Stimulated activated CD8-positive, alpha-beta memory T cell treated with anti-CD3 and anti-CD28 coated beads, Interleukin-4, amount 100 ng/mL, for 4 hours (primary cell): ENCODE measurements at places on chromosomes 4 and X.

GRCh38 chr4:138963412-138963811, 52.2 kb upstream of the NOCT start:
- no peak for DNase-seq

GRCh38 chrX:8005678-8006347, 78.6 kb upstream of the PNPLA4 start:
- DNase-seq, result no peak

- no peak for DNase-seq
Observed at GRCh38 chrX:70038951-70039350, 10.8 kb downstream of the AWAT2 start.

GRCh38 chr4:108148316-108148715, 20.4 kb downstream of the LEF1 start:
- no peak for DNase-seq

DNA sequence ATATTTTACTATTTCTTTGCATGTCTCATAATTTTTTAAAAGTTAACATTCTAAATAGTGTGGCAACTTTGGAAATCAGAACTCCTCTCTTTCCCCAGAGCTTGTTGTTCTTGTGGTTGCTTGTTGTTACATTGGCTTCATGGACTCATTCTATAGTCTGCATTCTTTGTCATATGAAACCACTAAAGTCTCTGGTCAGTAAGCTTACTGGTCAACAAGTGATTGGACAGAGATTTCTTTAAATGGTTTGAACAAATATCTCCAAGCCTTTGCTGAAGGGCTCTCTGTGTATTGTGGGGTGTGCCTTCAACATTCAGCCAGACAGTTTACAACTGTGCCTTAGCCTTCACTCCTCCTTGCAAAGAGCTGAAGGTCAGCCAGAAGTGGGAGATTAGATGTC, 147.2 kb downstream of the OPHN1 start:
- no peak for DNase-seq

- DNase-seq, result no peak
Observed at GRCh38 chr4:46889410-46889809, 19.6 kb downstream of the COX7B2 start.

GRCh38 chrX:84182516-84182915, 5.5 kb downstream of the RPS6KA6 start:
- DNase-seq, result no peak

GRCh38 chr4:20311856-20312255, 60.2 kb downstream of the SLIT2 start:
- DNase-seq, result no peak

GRCh38 chrX:48802905-48803200, 986 bp downstream of the HDAC6 start:
- no peak for DNase-seq

DNA sequence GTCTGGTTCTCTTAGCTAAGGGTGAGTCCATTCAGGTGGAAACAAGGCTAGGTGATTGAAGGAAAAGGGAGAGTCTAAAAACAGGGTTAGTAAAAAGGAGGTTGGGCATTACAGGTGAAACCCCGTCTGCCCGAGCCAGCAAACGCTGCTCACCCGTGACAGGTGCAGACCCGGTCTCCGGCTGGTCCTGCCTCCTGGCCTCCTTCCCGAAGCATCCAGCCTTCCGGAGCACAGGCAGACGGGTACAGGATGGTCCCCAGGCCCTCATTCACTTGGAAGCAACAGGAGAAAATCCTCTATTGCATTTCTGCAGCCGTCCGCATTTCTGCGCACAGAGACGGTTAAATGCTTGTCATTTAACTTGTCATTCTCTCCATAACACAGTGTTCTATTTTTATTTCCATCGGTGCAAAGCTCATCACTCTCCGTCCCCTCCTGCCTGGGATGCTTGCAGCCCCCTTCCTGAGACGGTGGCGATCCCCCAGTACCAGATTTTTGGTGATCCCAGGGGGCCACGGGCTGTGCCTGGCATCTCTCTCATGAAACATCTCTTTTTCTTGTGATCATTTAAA, 90.8 kb upstream of the PPP2R3B start:
- DNase-seq, result no peak

- no peak for DNase-seq
Observed at GRCh38 chr4:45550766-45551366, 573.0 kb downstream of the GABRG1 start.

- no peak for DNase-seq
Observed at GRCh38 chr4:68929076-68929737, 22.4 kb downstream of the UGT2A3 start.

GRCh38 chrX:66002824-66003680, 36.8 kb downstream of the VSIG4 start:
- DNase-seq, result no peak

GRCh38 chrX:40543661-40544328, 37.0 kb upstream of the ATP6AP2 start:
- no peak for DNase-seq

DNA sequence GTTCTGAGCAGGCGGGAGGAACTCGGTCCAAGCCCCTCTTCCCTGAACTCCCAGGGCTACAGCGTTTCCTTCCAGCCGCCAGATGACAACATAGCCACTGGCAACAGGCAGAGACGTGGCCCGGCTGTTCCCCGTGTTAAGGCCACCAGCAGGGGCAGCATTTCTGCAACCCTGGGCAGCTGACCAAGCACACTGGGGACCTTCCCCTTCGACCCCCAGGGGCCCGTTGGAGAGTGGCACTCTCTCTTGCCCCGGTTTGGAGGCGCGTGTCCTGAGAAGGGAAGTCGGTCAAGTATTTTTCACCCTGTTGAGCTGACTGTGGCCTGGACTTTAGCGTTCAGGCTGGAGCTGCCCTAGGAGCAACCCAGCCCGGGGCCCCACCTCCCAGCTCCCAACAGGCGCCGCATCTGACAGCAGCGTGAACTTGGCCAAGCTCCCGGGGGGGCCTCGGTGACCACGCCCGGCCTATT, 37.6 kb downstream of the ZBTB49 start:
- DNase-seq, result no peak

DNA sequence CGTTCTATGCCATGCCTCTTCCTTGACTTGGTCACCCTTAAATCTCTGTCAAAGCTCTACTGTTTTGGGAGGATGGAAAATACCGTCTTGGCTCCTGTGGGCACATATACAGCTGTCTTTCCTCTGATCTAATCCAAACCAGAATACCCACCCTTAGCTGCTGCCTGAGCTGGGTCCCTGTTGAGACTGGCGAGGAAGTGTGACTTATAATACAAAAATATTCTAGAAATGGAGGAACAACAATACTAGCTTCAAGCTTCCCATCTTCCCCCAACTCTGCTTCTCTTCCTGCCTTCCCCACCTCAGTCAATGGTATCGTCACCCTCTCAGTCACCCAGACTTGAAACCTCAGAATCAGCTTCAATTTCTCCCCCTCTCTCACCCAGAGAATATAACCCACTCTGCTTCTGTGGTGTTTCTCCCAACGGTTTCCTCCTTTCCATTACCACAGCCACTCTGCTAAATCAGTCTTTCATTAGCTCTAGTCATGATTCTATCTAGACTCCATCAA, 599 bp upstream of the IL2RG start:
- no peak for DNase-seq

DNA sequence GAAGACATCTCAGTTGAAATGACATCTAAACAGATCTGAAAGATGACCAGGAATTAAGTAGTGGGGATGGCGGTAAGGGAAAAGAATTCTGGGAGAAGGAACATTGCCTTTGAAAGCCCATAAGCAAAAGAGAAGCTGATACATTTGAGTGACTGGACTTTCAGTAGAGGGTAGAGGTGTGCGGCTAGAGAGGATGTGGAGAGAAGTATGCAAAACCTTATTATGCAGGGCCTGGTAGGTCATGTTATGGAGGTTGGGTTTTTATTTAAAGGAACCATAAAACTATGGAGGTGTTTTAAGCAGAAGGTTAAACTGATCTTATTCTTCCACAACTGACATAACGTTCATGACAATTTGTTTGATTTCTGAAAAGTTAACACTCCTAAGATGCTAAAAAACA, 36.3 kb downstream of the RPS6KA3 start:
- no peak for DNase-seq

DNA sequence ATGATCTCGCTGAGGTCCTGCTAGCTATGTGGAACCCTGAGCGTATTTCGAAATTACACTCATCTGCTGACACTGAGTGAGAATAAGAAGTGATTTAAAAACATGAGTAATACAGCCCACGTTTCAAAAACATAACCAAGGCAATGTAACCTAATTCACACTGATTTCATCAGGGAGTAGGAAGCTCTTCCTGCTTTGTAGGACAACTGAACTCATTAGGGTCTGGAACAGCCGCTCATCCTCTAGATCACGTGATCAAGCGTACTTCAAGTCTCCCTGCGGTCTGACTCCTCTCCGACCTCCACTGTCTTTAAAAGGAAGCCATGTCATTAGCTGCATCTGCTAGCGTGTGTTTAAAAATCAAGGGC, 138.0 kb downstream of the NSUN7 start:
- no peak for DNase-seq

- DNase-seq, result no peak
Observed at GRCh38 chr4:8362483-8362882, 78.0 kb downstream of the ACOX3 start.

DNA sequence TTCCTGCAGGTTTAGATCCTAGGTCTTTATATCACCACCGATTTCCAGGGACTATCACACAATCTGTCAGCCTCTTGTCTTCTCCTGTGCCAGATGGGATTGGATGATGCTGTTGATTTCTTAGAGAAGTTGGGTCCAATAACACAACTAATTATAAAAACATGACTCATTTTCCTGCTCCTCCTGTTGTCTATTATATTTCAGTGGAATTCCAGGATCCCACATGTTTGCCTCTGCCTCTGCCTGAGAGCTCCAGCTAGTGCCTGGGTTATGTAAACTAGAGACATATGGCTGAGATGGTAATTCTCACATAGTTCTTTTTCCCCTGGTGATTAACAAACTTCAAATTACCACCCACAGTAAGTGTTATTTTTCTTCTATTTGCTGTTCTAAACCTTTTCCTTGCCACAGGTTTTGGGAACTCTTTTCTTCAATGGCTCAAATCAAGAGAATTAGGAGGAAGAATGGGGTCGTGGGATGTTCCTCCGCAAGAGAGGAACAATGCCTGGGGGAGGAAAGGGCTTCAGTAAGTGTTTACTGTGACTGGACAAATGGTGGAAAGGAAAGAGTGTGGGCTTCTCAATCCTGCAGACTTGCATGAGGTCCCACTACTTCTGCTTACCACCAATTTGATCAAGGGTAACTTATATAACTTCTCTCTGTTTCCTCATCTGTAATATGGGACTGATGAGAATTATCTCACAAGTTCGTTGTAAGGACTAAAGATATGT, 3.4 kb upstream of the HOPX start:
- DNase-seq, result no peak

- DNase-seq, result no peak
Observed at GRCh38 chr4:959338-960139, 13.8 kb downstream of the DGKQ start.

- no peak for DNase-seq
Observed at GRCh38 chr4:125551466-125551865, 236.7 kb downstream of the FAT4 start.

DNA sequence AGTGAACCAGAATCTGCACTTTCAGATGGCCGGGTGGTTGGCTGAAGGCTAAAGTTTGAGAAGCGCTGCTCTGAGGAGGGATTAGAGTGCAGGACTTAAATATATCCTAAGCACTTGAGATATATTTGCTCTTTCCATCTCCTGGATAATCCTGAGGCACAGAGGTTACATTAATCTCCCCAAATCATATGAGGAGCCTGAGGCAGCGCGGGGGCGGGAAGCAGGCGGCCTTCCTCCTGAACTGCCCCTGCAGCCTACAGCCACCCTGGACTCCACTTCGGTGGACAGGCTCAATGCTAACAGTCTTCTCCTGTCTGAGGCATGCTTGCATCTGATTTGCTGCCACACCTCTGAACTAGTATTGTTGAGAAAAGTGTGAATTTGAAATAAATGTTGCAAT, 72.5 kb downstream of the AFAP1 start:
- no peak for DNase-seq

DNA sequence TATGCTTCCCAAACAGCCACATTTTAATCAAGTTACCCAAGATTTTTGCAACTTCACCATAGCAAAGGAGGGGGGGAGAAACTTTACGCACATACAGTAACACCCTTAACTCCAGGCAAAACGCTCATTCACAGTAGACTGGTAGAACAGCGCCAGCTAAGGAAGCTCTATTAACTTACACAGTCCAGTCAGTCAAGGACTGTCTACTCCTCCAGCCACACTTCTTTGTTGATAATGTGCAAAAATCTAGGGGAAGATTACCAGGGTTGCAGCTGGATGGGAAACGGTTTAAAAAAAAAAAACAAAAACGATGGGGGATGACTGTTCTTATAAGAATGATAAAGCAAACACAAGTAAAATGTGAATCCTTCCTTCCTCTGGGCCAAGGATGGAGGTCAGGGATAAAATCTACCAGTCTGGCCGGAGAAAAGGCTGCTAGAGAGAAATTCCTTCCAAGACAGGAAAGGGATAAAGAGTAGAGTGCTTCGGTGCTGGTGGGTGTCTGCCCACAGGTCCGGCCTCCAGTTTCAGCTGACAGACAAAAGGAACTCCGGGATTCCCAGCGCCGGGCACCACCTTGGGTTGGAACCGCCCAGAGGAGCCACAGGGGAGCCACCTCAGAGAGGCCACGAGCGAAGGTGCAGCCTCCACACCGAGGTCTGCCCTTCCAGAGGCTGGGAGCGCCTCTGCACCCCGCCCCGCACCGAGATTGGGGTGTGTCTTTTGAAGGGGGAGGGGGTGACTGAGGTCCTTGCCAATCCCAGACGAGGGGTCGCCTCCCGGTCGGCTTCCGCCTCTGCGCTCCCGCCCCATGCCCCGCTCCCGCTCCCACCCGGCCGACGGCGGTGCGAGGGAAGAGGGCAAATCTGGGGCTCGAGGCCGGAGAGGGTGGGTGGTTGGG, 811 bp downstream of the ANKRD50 start:
- no peak for DNase-seq

GRCh38 chrX:41045960-41046567, 39.2 kb upstream of the USP9X start:
- DNase-seq, result no peak

- no peak for DNase-seq
Observed at GRCh38 chr4:94135701-94136100, 72.0 kb upstream of the SMARCAD1 start.

GRCh38 chr4:182519528-182519927, 276.3 kb downstream of the TENM3 start:
- DNase-seq, result no peak

DNA sequence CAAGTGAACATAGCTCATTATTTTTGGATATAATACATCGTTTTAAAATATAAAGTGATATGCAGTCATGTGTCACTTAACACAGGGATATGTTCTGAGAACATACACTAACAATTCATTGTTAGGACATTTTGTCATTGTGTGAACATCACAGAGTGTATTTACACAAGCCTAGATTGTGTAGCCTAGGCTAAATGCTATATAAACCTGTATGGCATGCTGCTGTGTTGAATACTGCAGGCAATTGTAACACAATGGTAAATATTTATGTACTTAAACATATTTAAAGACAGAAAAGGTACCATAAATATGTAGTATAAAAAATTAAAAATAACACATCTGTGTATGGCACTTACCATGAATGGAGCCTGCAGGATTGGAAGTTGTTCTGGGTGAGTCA, 44.9 kb upstream of the GPRIN3 start:
- no peak for DNase-seq

GRCh38 chr4:40995850-40996249, 218.5 kb downstream of the APBB2 start:
- DNase-seq, result no peak
